ENCODE measurements at places on chromosomes 4 and X.

- DNase-seq = no peak
Measured at GRCh38 chrX:11704725-11705495, 39.2 kb upstream of the ARHGAP6 start.

DNA sequence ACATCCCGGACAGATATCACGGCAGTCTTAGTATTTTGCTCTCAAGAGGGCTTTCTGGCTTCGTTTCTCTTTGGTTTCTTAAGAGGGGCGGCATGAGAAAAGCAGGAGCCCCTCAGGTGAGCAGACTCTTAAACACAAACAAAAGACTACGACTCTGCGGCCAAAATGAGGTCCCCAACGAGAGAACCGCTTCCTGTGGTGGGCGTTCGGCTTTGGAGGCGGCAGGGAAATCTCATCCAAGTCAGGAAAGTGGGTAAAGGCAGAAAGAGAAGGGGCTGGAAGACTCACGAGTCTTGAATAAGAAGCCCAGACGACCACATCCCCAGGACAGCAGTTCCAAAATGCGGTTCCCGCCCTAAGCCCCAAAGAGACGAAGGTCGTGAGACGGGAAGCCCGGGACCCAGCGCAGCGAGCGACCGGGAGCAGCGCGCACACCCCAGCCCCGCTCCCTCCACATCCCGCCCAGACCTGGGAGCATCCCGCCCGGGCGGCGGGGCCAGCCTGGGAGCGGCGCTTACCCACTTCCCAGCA lies 409 bp downstream of the UGDH start:
- no peak for DNase-seq

- no peak for DNase-seq
Measured at GRCh38 chr4:11111876-11112275, 316.8 kb downstream of the HS3ST1 start.

DNA sequence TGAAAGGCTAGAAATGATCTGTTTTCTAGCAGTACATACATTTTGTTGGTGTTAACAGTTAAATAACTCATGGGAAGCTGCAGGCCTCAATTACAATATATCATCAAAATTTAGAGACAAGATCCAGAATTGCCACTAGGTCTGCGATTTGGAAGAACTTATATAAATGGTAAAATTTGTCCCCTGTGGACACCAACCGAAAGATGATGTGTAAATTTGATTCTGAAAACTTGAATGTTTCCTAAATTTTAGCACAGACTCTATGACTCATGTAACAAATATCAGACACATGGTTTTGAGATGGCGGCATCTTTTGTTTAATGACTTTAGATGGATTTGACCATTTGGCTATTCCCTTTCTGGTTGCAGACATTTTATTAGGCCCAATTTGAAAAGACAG lies 6.0 kb upstream of the HPGDS start:
- no peak for DNase-seq

DNA sequence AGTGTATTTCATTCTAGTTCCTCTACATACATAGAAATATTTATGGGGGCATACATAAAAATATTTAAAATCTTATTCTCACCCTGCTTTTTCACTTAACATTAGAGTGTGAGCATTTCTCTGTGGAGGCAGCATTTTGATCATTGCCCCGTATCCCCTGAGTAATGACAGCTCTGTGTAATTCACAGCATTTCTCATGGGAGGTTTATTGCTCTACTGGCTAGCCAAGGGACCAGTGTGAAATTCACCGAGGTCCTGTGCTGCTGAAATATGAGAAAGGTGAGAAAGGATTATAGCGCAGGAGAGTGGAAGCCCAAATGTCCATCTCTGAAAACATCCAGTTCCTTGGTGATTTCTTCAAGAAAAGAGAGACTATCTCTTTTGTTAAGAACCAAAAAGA lies 22.9 kb downstream of the PDGFC start:
- DNase-seq = no peak

GRCh38 chrX:141857479-141857878 lies 19.4 kb downstream of the MAGEC3 start:
- no peak for DNase-seq

DNA sequence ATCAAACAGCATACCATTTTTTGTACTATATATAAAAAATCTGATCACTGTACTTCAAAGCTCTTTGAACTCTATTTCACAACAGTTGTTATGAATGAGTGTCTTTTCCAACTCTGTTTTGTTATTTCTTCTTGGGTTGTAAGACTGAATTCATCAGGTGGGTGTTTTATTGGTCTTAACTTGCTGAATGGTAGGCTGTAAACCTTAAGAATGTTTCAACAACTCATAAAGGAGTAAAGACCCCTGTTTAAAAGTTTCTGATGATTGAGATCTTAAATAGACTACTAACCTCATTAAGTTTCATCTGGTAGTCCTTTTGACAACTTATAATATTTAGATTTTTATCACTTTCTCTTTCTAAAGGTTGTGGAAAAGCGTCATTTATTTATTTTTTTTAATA lies 18.4 kb upstream of the STAG2 start:
- no peak for DNase-seq

DNA sequence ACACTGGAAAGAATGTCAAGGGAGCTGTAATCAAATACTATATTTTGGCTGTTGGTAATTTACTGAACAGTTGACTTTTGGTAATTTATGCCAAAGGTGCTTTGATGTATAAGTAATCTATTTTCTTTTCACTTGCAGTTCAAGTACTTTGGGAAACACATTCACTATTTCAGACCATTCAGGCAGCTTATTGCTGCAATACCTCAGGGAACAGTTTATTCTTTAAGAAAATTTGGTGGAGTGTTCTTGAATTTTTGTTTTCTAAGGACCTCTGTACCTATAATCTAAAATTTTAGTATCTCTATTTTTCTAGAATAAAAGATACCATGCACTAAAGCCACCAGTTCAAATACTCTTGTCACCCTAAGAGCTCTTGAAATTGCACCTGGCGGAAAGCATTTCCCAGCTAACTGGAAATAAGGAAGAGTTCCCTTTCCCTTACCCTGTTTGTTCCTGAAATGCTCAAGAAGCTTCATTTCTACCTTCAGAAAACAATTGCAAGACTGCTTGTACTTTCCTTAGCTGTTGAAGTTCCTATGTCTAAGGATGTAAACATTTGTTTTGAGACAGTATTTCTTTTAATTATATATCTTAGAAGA lies 633.5 kb upstream of the FAT1 start:
- DNase-seq = no peak

DNA sequence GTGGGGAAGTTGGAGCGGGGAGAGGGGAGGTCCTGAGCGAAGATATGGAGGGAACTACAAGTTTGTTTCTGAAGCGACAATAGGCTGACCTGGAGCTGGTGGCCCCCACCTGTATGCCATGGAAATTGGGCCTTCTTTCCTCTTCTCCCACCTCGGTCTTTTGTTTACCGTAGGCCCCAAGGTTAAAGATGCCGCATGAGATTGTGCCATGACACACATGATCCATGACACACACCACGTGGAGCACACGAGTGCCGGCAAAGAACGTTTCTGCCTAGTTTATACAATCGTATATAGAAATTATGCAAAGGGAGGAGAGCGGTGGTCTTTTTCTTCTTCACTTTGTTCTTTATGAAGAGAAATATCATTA lies 408 bp downstream of the TMEM33 start:
- no peak for DNase-seq

GRCh38 chr4:47942081-47942819 lies 27.9 kb upstream of the NFXL1 start:
- DNase-seq = no peak

DNA sequence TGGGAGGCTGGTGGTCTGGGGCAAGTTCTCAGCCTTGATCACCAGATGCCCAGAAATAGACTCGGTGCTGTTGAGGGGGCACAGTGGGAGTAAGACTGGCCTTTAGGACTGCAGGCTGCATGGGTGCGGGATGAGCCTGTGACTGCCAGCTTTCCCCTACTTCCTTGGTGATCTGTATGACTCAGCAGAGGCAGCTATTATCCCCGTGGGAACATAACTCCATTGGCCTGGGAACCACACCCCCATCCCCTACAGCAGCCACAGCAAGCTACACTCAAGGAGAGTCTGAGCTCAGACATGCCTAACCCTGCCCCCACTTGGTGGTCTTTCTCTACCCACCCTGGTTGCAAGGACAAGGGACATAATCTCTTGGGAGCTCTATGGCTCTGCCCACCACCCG lies 20.6 kb downstream of the CLIC2 start:
- DNase-seq = no peak

DNA sequence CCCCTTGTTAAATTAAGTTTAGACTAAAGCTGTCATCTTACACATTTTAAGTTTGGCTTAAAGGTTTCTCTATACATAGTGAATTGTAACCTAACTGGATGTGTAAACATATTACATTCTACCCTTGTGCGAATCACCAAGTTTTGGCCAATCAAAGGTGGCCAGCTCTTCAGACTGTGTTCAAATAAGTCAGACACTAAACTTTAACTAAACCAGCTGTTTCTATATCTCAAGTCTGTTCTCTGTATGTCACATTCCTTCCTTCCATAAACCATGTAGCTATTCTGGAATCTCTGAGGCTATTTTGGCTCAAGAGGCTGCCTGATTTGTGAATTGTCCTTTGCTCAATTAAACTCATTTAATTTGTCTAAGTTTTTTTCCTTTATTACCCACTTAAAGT lies 6.7 kb downstream of the SULT1B1 start:
- no peak for DNase-seq

DNA sequence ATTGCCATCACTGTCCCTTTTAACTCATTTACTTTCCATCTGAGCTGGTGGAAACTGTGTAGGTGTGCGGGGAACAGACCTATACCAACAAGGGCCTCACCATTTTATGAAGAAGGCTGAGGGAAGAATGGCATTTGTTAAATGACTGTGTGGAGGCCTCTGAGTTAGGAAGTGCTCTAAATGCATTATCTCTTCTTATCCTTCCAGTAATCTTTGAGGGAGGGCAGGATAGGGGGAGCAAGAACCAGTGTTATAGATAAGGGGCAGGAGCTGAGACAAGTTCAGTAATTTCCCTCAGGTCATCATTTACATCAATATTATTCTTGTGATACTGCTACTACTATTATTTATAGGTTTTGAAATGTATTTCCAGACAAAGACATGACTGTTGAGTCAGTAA lies 122.4 kb upstream of the PDLIM3 start:
- DNase-seq = no peak

- DNase-seq = no peak
Measured at GRCh38 chrX:103556963-103557612, 28.2 kb upstream of the TCEAL4 start.

- DNase-seq = no peak
Measured at GRCh38 chrX:11837437-11837836, 79.4 kb downstream of the MSL3 start.

DNA sequence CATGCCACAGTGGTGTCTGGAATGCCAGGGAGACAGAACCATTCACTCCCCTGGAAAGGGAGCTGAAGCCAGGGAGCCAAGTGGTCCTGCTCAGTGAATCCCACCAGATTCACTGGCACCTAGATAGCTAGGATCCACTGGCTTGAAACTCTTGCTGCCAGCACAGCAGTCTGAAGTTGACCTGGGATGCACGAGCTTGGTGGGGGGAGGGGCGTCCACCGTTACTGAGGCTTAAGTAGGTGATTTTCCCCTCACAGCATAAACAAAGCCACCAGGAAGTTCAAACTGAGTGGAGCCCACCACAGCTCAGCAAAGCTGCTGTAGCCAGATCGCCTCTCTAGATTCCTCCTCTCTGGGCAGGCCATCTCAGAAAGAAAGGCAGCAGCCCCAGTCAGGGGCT lies 413.3 kb downstream of the PRDM5 start:
- no peak for DNase-seq

DNA sequence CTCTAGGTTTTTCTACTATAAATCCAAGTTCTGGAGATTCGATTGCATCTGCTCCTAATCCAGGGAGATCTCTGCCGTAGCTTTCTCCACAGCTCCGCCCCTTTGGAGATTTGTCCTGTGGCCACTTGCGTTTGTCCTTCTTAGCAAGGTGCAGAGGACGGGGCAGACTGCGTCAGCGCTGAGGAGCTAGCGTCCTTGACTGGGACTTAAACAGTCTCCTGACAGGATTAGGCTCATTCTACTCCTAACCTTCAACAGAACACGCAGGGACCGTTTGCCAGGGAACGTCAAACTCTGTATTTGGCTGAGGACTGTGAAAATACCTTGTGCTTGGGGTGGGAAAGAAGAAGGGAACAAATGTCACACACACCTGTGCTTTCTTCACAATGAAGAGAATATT lies 38.6 kb downstream of the SORBS2 start:
- no peak for DNase-seq

DNA sequence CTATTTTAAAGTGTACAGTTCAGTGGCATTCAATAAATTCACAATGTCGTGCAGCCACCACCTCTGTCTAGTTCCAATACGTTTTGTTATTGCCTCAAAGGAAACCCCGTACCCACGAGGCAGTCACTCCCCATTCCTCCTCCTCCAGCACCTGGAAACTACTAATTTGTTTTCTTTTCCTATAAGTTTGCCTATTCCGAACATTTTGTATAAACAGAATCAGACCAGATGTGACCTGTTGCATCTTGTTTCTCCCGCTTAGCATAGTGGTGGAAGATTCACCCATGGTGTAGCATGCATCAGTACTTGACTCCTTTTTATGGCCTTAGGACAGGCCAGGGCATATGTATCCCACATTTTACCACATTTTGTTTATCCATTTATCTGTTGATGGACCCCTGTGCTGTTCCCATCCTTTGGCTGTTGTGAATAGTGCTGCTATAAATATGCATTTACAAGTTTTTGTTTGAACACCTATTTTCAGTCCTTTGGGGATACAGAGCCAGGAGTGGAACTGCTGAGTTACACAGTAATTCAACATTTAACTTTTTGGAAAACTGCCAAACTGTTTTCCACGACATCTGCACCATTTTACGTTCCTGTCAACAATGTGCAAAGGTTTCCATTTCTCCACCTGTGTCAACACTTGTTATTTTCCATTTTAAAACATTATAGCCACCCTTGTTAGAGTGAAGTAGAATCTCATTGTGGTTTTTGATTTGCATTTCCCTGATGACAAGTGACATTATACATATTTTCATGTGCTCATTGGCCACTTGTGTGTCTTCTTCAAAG lies 57.8 kb upstream of the STX18 start:
- DNase-seq = no peak

- no peak for DNase-seq
Measured at GRCh38 chrX:139920316-139920715, 12.5 kb downstream of the ATP11C start.

GRCh38 chrX:155048977-155049619 lies 21.8 kb downstream of the CMC4 start:
- DNase-seq = no peak

- DNase-seq = no peak
Measured at GRCh38 chrX:8346060-8346459, 118.6 kb upstream of the VCX3B start.

GRCh38 chrX:378443-378842 lies 8.3 kb downstream of the PPP2R3B start:
- DNase-seq = no peak

DNA sequence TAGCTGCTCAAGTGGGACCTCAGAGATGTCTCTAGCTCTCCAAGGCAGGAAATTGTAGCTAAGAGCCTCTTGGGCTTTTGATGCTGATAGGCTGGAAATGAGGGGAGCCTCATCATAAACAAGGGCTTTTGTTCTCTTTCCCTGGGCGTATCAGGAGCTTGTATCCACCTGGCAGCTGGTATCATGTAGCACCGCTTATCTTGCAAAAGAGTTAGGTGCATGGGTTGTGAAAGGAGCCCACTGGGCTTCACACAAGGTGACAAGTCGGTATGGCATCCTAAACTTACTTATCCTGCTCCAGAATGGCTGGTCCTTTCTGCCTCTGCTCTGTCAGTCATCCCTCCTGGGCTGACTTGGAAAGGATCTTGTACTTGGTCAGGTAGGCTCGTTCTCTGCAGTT lies 565.8 kb downstream of the GRXCR1 start:
- no peak for DNase-seq
